ENCODE measurements at places on chromosomes 4 and X.

DNA sequence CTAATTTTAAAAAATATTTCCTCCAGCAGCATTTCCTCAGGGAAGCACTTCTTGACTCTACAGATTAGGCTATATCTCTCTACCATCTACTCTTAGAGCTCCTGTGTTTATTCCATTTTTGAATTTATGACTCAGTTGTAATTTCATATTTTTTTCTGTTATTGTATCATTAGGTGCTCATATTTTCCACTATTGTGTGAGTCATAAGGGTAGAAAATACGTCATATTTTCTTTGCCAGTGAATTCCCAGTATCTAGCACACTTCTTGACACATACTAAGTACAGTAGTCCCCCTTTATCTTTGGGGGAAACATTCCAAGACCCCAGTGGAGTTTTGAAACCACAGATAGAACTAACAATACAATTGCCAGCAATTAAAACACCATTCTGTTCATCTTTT, 431.2 kb downstream of the GASK1B start:
- DNase-seq: no peak

DNA sequence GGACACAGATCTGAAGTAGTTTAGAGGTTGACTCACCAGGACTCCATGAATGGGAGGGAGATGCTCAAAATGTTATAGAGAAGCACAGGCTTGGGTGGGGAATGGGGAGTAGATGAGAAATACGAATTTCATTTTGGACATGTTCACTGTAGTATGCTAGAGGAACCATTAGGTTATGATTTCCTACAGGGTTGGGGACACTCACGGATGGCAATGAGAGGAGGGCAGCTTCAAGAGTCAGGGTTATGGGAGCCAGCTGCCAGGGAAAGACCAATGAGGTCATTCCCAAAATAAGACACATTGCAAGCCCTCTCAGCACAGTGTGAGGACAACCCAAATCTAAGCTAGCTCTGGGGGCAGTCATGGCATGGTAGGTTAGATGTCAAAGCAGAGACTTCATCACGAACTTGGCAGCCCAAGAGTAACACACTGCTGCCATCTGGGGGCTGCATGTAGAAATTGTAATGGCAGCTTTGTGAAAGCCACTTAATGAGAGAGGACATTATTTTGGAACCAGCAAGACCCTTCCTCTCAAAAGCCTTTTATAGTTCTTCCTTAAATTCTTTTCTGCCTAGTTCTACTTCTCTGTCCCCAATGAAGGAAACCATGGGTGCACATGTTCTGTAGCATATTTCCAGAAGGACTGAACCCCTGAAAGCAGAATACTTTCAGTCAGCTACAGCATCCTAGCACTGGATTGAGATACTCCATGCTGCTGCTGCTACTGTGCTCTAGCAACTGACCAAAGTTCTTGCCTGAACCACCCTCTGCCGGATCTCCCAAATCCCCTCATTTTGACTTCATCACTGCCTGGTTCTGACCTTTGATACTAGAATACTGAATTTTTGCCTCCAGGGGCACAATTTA, 16.2 kb upstream of the ZCCHC12 start:
- DNase-seq: peak; percentile 55

GRCh38 chr4:109810552-109811387, 4.8 kb upstream of the GAR1 start:
- DNase-seq: no peak

DNA sequence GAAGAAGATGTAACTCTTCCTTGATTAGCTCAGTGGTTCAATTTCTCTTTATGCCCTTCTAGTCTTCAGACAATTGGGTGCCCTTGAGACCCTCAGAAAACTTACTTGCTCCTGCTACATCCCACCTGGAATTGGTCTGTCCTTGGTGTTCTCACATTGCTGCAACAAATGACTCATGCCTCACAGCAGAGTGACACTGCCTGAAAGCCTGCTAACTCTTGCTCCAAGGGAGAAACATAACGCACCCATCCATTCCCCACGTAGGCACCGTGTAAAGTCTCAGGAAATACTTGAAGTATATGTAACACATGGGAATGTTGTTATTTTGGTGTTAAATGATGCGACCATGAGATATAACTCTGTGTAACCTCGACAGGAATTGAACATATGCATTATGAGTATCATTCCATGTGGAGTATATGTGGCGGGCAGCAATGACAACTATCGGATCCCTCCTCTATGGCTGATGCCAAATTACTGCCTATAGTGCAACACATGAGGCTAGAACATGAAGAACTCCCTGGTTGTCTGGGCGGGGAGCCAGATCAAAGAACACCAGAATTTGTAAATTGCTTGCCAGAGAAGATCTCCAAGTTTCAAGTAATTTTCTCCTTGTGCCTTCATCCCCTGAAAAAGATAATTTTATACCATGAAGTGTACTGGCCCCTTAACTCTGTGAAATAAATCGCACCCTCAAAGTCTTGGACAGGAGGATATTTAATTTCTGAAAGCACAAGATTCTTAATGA, 231.3 kb upstream of the STK26 start:
- no peak for DNase-seq

DNA sequence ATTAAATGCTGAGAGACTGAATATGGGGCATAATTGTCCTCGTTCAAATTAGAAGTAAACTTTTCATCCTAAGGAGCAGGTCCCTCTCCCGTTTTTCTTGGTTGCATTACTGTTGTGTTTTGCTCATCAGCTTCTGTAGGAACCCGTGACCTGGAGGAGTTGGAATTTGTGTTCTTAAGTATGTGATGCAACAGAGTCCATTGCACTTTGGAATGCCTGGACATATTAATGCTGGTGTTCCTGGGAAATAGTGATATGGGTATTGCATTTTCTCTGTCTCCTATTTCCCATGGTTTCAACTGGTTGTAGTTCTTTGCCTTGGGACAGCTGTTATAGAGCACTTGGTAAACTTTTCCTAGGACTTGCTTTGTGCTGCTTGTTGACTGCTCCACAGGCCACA, 417.8 kb upstream of the LCORL start:
- no peak for DNase-seq

DNA sequence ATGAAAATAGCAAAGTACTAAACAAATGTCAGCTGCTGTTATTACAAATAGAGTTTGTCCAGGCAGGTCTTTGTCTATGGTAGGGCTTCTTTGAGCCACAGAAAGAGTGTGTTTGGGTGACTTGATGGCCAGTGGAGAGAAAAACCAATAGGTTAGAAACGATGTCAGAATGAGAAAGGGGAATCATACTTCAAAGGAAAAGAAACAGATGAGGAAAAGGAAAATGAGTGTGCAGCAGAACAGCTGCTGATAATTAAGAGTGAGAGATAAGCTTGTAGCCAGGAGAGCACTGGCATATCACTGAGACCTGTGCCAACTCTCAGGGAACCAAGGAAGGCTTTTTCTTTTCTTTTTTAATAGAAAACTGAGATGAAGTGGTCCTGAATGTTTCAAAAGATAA, 257.2 kb downstream of the ARHGAP24 start:
- DNase-seq: no peak

All from right hindlimb (tissue), 1 donor.